ENCODE measurements at places on chromosomes 2 and 18. TPM values are rescaled to one million over a fixed set of nuclear protein-coding genes. Genes with fewer than 3 reads are reported as not detected.

Gene SOX11
- total RNA-seq, result 0.05 TPM

Gene SLC9A2
- total RNA-seq, result 0.03 TPM

Gene CACNB4
- not detected for total RNA-seq

Gene HOXD12
- total RNA-seq, result not detected

Gene TFCP2L1
- not detected for total RNA-seq

Gene ACADL
- not detected for total RNA-seq

Gene HOXD8
- total RNA-seq, result 16.8 TPM

Gene FOXI3
- not detected for total RNA-seq

GRCh38 chr2:122414902-122415301 lies 659.5 kb downstream of the TSN start:
- no peak for DNase-seq
- no peaks in the 10 kb centered on the region for H3K27me3 ChIP-seq
- H3K36me3 ChIP-seq, result no peaks in the 10 kb centered on the region
- H3K27ac ChIP-seq, result no peak overlapping the region
- no peak overlapping the region for H3K4me3 ChIP-seq
- no peaks in the 10 kb centered on the region for H3K4me1 ChIP-seq

GRCh38 chr2:38599706-38600105 lies 3.0 kb downstream of the HNRNPLL start:
- H3K27ac ChIP-seq, result no peak overlapping the region
- H3K36me3 ChIP-seq, result peaks cover 12% of the 10 kb centered on the region
- H3K4me3 ChIP-seq, result no peak overlapping the region
- peaks cover 22% of the 10 kb centered on the region for H3K4me1 ChIP-seq

DNA sequence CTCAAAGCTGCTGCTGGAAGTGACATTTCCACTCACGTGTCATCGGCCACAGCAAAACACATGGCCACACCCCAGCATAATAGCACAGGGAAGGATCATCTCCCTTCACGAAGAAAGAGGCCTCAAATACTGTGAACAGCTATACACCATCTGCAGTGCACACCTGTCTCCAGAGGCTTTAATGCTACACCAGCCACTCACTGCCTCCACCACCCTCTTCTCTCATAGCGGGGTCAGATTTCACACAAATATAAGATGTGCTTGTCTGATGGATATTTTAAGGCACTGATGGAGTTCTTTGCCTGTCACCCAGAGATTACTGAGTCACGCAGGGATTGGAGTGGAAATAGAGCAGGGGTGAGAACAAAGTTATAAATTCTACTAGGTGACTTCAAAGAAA lies 374.0 kb downstream of the ZNF516 start:
- H3K4me1 ChIP-seq, result no peaks in the 10 kb centered on the region
- no peak overlapping the region for H3K27ac ChIP-seq
- no peaks in the 10 kb centered on the region for H3K27me3 ChIP-seq
- no peak overlapping the region for H3K4me3 ChIP-seq
- H3K36me3 ChIP-seq, result no peaks in the 10 kb centered on the region

DNA sequence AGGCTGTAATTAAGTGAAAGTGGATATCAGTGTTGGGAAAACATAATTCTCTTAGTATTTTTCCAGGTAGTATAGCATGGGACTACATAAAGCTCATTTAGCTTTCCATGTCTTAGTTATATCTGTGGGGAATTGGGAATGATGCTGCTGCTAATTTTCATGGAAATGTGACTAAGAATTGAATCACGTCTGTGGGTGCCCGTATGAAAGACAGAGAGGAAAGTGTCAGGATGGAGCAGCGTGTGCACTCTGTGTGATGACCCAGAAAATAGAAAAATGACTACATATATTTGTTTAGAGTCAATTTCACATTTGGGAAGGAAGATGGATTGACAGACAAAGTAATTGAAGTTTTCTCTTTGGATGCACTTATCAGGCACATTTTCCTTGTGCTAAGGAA lies 212.1 kb downstream of the PTPRM start:
- no peak overlapping the region for H3K4me3 ChIP-seq
- no peak for DNase-seq
- no peaks in the 10 kb centered on the region for H3K4me1 ChIP-seq
- H3K27ac ChIP-seq, result no peak overlapping the region
- H3K36me3 ChIP-seq, result no peaks in the 10 kb centered on the region

GRCh38 chr2:231800493-231801091 lies 14.3 kb downstream of the COPS7B start:
- H3K27me3 ChIP-seq, result no peaks in the 10 kb centered on the region
- H3K27ac ChIP-seq, result no peak overlapping the region
- peaks cover 69% of the 10 kb centered on the region for H3K36me3 ChIP-seq
- no peak overlapping the region for H3K4me3 ChIP-seq

DNA sequence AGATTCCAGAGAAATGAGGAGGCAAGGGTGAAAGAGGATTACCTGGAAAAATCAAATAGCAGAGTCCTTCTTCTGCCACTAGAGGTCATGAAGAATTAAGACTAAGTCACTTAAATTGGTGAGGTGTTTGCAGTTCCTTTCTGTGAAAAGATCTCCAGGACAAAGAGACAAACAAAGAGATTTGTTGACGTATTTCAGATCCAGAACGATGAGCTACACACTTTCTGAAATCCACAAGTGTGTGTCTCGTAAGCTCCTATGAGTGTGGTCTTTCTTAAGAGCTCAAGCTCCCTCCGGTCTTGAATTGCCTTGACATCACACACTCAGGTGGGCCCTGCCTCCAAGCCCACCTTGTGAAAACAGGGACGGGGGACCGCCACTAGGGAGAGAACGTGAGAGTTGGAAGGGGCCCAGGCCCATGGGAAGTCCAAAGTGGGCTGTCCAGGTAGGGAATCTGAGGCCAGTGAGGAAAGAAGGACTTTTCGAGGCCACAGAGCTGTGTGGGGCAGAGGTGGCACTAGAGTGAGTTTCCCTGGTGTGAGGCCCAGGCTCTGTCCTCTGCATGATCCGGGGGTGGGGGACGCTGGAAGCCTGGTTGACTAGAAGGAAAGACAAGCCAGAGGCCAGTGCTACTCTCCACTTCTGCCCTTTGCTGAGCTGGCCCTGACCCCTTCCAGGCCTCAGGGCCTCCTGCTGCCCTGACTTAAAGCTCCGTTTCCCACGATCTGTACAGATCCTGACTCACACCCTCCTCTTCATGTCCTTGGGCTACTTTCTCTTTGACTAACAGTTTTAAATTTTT lies 168.1 kb upstream of the NCK2 start:
- H3K27ac ChIP-seq, result peak overlapping the region; percentile 56
- no peaks in the 10 kb centered on the region for H3K27me3 ChIP-seq
- H3K36me3 ChIP-seq, result no peaks in the 10 kb centered on the region
- no peak overlapping the region for H3K4me3 ChIP-seq
- peak; percentile 45 for DNase-seq
- H3K4me1 ChIP-seq, result peaks cover 19% of the 10 kb centered on the region

DNA sequence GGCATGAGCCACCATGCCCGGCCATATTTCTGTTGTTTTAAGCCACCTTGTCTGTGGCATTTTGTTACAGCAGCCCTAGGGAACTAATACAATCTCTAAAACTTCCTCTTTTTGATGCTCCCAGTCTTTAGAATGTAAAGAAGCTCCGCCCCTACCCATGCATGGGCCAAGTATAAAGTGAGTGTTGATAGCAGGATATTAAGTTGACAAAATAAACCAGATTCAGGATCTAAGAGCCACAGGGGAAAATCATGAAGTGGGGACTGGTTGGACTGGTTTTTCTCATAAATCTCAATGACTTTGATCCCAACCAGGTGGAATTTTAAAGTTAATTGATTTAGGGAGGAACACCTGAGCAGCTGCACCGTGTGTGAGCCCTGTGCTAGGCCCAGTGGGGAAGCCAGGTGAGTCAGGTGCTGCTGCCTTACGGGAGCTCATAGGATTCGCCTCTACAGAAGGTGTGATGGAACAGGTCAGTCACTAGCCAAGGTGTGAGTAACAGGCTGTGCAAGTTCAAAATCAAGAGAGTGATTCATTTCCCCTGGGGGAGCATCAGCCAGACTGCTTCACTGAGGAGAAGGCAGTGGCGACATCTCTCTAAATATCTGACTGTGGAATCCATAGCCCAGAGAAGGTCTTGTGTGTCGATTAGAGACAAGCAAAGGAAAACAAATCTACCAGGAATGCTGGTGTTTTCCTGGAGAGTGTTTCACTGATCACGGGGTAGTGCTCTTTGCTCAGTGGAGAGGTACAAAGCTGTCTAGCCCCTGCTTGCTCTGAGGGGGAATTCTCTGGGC lies 63.0 kb upstream of the MSH2 start:
- H3K4me1 ChIP-seq, result peaks cover 6% of the 10 kb centered on the region
- H3K27me3 ChIP-seq, result no peaks in the 10 kb centered on the region
- no peak for DNase-seq

DNA sequence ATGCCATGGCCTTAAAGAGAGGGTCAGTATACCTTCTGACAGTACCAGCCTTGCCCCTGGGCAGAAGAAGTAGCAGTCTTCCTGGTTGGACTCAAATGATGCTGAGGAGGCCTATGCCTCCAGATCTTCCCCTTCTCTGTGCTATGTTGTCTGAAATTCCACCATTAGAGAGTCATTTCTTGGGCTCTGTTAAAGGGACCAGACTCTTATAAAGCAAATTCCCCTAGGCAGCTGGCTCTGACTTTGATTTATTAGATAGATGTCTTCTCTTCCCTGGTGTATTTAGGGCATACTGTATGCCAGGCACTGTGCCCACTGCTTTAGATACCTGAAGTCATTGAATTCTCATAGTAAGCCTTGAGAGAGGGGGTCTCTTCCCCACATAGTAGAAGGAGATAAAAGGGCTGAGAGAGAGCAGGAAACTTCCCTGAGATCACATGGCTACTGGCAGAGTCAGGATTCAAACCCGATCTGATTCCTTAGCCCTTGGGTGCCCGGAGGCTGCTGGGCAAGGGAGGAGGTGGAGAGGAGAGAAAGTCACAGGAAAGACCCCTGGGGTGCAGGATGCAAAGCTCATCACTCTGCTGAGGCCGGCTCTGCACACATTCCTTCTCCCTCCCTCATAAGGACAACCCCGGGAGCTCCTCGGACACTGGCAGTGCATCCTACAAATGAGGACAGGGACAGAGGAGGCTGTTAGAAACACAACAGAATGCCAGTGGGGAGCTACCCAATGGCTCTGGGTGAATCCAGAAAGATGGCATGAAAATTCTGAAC lies 23.0 kb downstream of the COPS9 start:
- DNase-seq, result no peak
- no peaks in the 10 kb centered on the region for H3K4me1 ChIP-seq
- peaks cover 49% of the 10 kb centered on the region for H3K27me3 ChIP-seq
- no peak overlapping the region for H3K27ac ChIP-seq
- no peaks in the 10 kb centered on the region for H3K36me3 ChIP-seq

DNA sequence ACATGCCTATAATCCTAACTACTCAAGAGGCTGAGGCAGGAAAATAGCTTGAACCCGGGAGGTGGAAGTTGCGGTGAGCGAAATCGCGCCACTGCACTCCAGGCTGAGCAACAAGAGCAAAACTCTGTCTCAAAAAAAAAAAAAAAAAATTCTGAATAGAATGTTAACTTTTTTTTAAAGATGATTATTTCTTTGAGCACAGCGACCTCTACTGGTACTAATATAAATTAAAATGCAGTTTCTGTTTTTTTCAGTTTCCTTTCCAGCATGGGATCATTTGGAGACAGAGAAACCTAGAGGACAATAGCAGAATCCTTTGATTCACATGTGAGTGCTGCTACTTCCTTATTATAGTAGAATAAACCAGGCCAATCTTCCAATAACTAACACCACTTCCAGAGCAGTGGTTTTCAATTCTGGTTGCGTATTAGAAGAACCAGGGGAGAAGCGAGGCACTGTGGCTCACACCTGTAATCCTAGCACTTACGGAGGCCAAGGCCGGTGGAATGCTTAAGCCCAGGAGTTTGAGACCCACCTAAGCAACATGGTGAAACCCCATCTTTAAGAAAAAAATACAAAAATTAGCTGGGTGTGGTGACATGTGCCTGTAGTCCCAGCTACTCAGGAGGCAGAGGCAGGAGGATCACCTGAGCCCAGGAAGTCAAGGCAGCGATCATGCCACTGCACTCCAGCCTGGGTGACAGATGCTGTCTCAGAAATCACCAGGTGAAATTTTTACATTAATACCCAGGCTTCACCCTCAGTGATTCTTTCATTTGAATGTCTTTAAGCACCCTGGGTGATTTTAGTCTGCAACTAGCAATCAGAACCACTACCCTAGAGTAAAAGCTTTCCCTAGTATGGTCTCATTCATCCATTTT lies 10.1 kb downstream of the SRSF7 start:
- no peak overlapping the region for H3K27ac ChIP-seq
- no peak overlapping the region for H3K4me3 ChIP-seq
- peaks cover 88% of the 10 kb centered on the region for H3K36me3 ChIP-seq
- H3K4me1 ChIP-seq, result no peaks in the 10 kb centered on the region
- H3K27me3 ChIP-seq, result no peaks in the 10 kb centered on the region

DNA sequence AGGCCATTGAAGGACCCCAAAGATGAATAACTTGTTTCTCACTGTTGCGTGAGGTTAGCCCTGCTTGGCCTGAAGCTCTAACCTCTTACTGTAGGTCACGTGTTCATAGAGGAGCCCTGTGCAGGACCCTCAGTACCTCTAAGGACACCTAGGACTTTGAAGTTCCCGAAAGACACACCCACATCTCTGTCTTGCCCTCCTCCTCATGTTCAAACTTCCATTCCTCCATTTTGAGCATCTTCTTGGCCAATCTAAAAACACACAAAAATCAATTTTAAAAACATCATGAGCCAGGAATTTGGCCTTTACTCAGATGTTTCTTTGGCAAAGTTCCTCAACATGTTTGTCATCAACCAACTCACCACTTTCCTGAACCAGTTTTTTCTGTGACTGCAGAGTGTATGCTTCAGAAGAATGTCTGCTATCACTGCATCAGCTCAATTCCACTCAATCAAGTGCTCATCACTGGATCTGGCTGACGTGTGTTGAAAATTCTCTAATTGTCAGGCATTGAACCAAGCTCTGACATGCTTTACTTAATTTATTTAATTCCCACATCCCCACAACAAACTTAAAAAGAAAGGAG lies 101.6 kb downstream of the AP1S3 start:
- no peak for DNase-seq
- no peaks in the 10 kb centered on the region for H3K36me3 ChIP-seq
- no peak overlapping the region for H3K27ac ChIP-seq
- no peak overlapping the region for H3K4me3 ChIP-seq
- no peaks in the 10 kb centered on the region for H3K27me3 ChIP-seq

DNA sequence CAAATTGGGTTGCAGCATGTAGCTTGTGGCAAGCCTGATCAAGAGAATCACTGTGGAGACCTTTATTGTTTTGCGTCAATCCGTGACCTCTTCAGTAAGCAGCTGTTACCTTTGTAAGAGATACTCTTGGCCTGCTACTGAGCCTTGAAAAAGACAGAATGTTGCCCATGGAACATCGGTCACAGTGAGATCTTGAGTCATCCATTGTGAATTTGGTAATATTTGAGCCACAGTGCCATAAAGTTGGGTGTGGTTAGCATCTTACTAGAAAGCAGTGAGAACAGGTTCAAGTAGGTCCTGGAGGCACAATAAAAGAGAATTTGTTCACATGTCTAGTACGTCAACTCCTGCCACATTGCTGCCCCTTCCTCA lies 12.7 kb upstream of the EFR3B start:
- no peaks in the 10 kb centered on the region for H3K27me3 ChIP-seq
- DNase-seq, result no peak
- no peaks in the 10 kb centered on the region for H3K36me3 ChIP-seq

GRCh38 chr2:147365622-147366021 lies 479.2 kb upstream of the ACVR2A start:
- H3K27me3 ChIP-seq, result no peaks in the 10 kb centered on the region
- H3K27ac ChIP-seq, result no peak overlapping the region
- no peak overlapping the region for H3K4me3 ChIP-seq
- no peaks in the 10 kb centered on the region for H3K36me3 ChIP-seq
- no peak for DNase-seq

Measured in SJSA1 (cell line).